ENCODE measurements at places on chromosomes 12 and 14.

- no peak for DNase-seq
Observed at GRCh38 chr14:106556665-106557289, 1030.4 kb downstream of the TMEM121 start.

GRCh38 chr12:80938397-80938796 lies 663 bp upstream of the LIN7A start:
- no peak for DNase-seq

DNA sequence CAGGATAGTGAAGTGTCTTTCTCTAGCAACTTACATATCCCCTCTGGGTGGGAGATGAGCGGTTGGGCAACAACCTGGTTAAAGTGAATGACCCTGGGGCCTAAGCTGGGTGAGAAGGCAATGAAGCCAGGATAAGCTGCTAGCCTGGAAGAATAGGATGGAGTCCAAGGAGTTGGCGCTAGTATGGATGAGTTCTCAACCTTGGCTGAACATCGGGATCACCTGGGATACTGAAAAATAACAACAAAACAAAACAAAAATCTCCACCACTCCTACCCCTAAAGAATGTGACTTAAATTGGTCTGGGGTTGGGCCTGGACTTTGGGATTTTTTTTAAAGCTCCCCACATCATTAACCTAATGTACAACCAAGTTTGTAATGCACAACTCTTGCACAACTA lies 4.8 kb upstream of the RPS6KA5 start:
- DNase-seq: no peak

GRCh38 chr14:93012951-93013719 lies 90.2 kb downstream of the CHGA start:
- DNase-seq: no peak

- DNase-seq: no peak
Observed at GRCh38 chr12:39028382-39028781, 123.0 kb upstream of the CPNE8 start.

- no peak for DNase-seq
Observed at GRCh38 chr12:7989827-7990491, 42.6 kb upstream of the FOXJ2 start.

DNA sequence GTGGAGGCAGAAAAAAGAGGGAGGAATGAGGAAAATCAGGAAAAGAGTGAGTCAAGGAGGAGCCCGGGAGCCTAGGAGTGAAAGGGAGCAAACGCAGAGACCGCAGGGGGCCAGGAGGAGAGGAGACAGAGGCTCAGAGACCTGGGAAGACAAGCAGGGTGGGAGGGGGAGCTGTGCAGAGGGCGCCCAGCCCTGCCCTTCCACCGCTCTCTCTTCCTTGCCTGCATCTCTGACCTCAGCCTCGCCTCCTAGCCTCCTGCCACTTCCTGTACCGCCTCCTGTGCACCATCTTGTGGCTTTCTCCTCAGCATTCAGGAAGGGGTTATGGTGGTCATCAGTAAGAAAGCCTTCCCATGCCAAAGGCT lies 1.3 kb downstream of the CLSTN3 start:
- no peak for DNase-seq

GRCh38 chr14:23131482-23131881 lies 12.4 kb upstream of the CEBPE start:
- no peak for DNase-seq

DNA sequence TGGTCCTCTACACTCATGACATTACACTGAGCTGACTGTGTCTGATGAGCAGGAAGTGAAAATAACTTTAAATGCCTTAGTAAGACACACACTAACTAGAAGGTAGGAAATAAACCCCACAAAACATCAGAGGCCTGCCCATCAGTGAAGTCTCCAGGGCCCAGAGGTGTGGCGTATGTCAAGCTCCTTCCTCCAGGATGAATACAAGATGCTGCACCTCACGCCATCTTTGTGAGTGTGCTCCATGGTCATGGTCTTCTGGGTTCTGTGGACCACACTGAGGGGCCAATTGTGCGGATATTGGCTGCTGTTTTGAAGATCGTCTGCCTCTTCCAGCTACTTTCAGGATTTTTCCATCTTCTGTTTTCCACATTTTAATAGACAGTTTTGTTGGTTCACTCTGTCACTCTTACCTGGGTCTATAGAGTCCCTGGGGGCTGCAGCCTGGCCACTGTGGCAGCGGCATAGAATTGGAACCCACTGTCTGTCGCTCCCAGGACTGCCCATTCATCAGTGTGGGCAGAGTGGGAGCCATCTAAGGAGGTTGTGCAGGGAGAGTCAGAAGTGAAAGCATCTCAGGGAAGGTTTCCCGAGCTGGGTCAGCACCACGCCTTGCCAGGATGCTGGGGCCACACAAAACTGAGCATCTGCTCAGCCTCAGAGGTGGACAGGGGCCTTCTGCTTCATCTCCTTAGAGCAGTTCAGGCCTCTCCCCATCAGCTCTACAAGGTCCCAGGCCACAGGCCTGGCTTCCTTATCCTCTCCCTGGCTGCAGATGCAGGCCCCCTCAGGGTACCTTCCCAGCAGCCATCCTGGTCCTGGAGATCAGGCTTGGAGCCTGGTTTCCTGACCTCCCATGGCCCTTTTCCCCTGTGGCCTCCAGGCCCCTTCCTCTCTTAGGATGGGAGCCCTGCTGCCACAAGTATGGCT lies 57.5 kb upstream of the C14orf180 start:
- no peak for DNase-seq

- peak; percentile 16 for DNase-seq
Observed at GRCh38 chr12:75750716-75751306, 239.4 kb upstream of the KRR1 start.

- peak; percentile 94 for DNase-seq
Observed at GRCh38 chr12:50788561-50788960, 24.7 kb downstream of the ATF1 start.

GRCh38 chr12:75550401-75551240 lies 39.2 kb upstream of the KRR1 start:
- DNase-seq: no peak

GRCh38 chr14:36316131-36316530 lies 4.3 kb downstream of the MBIP start:
- no peak for DNase-seq

GRCh38 chr14:106790189-106791036 lies 1264.0 kb downstream of the TMEM121 start:
- no peak for DNase-seq

- DNase-seq: no peak
Observed at GRCh38 chr12:45745861-45746277, 16.4 kb downstream of the ARID2 start.

- no peak for DNase-seq
Observed at GRCh38 chr14:102652194-102652593, 59.7 kb downstream of the RCOR1 start.

- no peak for DNase-seq
Observed at GRCh38 chr12:23884909-23885308, 64.6 kb downstream of the SOX5 start.

DNA sequence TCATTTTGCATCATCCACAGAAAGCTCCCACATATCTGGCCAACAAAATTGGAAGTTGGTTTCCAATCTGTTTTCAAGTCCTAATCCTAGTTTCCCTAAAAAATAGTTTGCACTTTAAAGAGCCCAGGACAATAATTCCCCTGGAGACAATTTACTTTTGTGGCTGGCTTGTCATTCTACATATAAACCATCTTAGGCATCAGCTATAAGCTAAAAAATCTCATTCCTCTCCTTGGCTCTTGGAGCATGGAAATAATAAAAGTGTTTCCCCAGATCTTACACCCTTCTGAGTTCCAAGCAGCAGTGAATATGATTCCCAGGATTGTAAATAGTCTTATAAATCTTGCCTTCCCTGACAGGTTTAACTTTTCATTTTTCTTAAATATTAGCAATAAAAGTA lies 89.1 kb upstream of the NUDT4 start:
- no peak for DNase-seq

GRCh38 chr12:92162079-92162478 lies 16.4 kb upstream of the BTG1 start:
- no peak for DNase-seq

DNA sequence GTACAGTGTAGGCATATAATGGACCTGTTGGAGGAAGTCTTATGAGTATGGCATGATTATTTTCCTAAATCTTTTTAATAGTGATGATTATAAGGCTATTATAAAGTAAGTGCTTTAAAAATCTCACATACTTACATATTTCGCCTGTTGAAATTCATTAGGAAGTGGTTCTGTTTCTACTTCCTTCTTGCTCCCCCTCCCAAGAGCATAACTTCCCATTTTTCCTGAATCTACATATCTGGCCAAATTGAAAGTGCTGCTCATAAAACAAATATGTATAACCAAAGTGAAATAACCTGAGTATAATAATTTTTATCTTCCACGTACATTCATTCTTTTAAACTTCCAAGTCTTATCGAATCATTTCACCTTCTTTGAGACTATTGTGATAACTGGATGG lies 455.6 kb upstream of the SEL1L start:
- no peak for DNase-seq

GRCh38 chr14:91257328-91258010 lies 13.0 kb upstream of the GPR68 start:
- DNase-seq: no peak

DNA sequence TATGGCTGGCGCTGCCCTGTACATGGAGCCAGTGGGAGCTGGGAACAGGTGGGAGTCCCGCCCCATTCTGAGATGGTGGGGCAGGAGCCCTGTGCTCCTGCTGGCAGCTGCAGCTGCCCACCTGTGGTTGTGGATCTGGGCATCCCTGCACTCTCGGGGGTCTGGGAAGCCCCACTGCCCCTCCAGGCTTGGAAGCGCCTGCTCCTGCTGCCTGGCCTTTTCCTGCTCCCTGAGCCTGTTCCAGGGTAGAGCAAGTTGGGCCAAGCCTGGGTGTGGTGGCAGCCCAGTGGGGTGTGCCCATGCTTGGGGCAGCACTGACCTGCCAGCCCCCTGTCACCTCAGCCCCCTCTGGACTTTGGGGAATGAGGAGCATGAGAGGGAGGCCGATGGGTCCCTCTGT lies 104.0 kb downstream of the MNAT1 start:
- DNase-seq: no peak

DNA sequence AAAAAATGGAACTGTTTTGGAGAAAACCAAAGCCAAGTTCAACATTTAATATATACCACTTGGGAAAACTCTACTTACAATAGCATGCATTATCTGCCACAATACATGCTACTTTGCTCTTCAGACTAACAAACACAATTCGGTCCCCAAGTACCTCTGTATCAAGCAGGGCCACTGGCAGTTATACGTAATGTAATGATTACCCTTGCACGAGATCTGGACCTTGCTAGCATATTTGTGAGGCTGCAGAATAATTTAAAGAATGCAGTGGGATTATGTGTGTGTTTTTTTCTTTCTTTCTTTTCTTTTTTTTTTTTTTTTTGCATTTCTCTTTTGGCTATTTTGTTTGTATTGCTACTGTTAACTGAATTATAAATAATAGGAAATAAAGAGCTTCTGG lies 22.8 kb upstream of the PYGL start:
- DNase-seq: no peak

- DNase-seq: no peak
Observed at GRCh38 chr12:54991161-54991990, 6.8 kb upstream of the TESPA1 start.

DNA sequence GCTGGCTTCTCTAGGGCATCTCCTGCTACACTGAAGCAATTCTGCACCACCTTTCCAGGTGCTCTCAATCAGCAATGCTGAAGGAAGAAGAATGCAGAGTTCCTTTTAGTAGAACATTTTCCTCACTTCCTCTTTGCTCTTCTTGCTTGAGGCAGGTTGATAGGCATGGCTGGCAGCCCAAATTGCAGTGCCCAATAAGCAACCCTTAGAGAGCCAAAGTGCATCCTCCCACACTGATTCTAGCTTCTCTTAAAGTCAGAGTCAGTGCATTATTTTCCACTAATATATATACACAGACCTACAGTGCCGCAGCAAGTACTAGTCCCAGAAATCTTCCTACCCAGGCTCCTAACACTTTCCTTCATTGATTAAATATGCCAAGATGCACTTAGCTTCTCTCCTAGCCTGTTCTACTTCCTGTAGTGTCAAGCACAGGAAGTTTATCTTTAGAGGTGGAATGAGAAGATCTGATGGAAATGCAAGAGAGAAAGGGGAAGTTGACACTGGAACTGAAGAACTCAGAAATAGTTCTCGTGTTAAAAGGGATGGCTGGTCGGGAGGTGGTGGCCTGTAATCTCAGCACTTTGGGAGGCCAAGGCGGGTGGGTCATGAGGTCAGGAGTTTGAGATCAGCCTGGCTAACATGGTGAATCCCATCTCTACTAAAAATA lies 132.7 kb downstream of the SSPN start:
- DNase-seq: no peak

DNA sequence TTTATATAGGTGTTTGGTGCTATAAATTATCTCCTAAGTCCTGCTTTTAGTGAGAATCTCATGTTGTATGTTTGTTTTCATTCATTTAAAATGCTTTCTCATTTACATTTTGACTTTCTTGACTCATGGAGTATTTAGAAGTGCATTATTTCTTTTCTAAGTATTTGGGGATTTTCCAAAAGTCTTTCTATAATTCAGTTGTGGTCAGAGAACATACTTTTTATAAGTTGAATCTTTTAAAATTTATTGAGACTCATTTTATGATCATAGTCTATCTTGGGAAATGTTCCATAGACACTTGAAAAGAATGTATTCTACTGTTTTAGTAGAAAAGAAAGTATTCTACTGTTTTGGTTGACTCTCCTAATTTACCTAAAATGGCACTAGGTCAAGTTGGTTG lies 168.2 kb downstream of the AKAP6 start:
- no peak for DNase-seq

DNA sequence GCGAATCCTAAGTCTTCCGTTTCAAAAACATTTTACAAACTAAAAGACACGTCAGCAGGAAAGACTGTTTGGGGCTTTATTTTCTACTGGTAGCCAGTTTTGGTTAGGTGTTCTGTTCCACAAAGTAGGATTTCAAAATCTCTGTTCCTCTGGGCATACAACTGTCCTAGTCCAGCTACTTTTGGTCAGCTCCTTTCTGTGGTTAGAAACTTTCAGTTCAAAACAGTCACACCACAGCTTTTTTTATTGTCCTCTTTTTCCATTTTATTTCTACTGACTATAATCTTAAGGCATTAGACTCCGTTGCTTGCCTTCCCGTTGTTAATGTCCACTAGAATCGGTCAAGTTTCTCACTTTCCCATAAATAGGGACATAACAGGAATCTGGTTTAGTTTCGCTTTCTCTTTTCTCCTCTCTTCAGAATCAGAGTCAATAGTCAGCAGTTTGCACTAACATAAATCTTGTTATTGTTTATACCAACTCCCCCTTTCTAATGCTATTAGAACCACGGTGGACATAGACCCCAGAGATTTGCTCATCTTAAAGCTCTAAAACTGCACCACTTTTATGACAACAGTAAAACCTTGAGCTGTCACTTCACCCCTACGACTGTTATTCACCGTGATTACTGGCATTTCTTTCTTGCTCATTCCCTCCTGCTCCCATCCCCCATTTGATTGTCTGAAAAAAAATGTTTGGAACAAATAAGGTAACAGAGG lies 41.5 kb upstream of the NPAS3 start:
- DNase-seq: peak; percentile 21

GRCh38 chr12:63816031-63816430 lies 28.5 kb upstream of the SRGAP1 start:
- no peak for DNase-seq

GRCh38 chr14:92670160-92670559 lies 78.3 kb downstream of the LGMN start:
- peak; percentile 75 for DNase-seq
